ENCODE measurements at places on chromosomes 16 and 17. TPM values are rescaled to one million over a fixed set of nuclear protein-coding genes. Genes with fewer than 3 reads are reported as not detected.

- DNase-seq = no peak
These were observed 4.4 kb downstream of the SERPINF2 start for GRCh38 chr17:1746975-1747543.

GRCh38 chr16:69741951-69742904 is 12.5 kb downstream of the NOB1 start:
- no peak for DNase-seq

Gene MEFV
- not detected for total RNA-seq

DNA sequence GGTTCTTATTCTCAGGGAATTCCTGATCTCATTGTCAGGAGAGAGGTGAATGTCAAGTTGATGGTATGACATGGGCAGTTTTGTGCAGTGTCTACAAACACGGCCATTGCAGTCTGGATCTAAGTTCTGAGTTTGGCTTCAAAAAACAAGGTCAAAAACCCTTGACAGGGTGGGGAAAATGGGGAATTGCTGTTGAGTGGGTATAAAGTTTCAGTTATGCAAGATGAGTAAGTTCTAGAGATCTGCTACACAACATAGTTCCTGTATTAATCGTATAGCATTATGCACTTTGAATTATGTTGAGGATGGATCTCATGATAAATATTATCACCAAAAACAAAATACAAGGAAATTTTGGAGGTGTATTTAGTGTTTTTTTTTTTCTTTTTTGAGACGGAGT is 36.6 kb upstream of the CARMIL2 start:
- no peak for DNase-seq

Gene MYLK3
- total RNA-seq = 0.97 TPM

DNA sequence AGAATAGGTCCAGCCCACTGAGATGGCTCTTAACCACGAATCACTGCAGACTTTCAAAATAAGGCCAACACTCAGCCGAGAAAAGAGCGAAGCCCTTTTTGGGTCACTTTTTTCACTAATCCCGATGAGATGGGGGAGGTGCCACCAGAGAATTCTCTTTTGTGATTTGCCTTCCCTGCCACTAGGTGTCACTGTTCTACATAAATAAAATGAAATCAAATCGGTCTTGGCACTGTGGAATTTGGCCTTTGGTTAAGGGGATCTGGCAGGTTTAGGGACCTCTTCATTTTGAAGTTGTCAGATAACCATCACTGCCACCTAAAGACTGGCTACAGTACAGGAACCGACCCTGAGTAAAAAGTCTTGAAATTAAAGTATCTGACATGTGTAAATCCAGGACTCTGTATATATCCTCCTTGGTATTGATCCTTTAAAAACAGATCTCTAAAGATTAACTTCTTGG is 147.0 kb downstream of the HS3ST4 start:
- peak; percentile 73 for DNase-seq

GRCh38 chr16:84851192-84852127 is 31.7 kb downstream of the CRISPLD2 start:
- no peak for DNase-seq

GRCh38 chr16:719815-720446 is 1.0 kb upstream of the ANTKMT start:
- no peak for DNase-seq

DNA sequence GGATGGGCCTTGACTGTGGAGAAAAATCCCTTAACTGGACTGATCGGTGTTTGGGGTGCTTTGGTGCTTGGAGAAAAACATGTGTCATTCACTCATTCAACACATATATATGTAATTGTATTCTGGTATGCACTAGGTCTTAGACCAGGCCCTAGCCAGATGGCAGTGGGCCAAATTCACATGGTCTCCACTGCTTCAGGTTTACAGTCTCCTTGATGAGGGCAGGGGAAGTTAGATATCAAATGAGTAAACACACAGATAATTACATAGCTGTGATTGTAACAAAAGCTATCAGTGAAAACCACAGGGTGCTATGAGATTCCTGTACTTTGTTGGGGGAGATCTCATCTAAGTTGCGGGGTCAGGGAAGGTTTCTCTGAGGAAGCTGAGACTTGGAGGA is 78.8 kb downstream of the WWP2 start:
- DNase-seq = no peak

GRCh38 chr17:79478051-79478461 is 132.8 kb downstream of the RBFOX3 start:
- no peak for DNase-seq

GRCh38 chr16:31868164-31868563 is 5.4 kb upstream of the ZNF267 start:
- DNase-seq = no peak

Gene KRT28
- not detected for total RNA-seq

Gene TNP2
- not detected for total RNA-seq

Gene OR4D1
- total RNA-seq = not detected

Gene GLIS2
- 0.08 TPM for total RNA-seq

- no peak for DNase-seq
These were observed 4.8 kb upstream of the SEZ6 start for GRCh38 chr17:29010586-29010985.

Gene KCNAB3
- 14.3 TPM for total RNA-seq

DNA sequence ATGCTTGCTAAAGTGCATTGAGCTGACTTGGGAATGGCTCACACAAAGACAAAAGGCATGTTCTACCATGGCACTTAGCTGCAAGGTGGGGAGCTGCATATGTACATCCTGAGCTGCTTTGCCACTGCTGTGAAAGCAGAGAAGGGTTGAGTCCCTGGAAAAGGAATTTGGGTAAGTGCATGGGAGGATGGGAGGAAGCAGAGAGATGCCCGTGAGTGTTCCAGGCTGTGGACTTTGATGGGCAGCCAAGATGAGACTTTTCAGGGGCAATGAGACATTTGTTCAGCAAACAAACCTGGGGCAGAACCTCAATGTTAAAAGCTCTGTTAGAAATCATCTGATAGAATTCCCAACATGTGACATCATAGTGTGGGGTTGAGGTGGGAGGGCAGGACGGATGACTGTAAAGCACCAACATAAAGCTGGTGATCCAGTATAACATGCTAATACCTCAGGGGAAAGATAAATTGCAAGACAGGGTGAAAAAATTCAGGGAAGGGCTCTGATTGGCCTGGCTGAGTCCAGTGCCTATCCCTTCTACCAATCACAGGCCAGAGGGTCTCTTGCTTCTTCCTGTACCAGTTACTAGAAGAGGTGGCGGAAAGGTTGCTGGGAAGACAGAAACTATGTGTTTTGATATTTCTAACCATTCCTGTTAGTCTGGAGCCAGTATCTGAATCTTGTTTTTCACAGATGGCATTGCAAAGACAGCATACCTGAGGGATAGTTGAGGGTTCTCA is 163.2 kb downstream of the UTP18 start:
- DNase-seq = no peak

Gene CFAP97D1
- not detected for total RNA-seq

DNA sequence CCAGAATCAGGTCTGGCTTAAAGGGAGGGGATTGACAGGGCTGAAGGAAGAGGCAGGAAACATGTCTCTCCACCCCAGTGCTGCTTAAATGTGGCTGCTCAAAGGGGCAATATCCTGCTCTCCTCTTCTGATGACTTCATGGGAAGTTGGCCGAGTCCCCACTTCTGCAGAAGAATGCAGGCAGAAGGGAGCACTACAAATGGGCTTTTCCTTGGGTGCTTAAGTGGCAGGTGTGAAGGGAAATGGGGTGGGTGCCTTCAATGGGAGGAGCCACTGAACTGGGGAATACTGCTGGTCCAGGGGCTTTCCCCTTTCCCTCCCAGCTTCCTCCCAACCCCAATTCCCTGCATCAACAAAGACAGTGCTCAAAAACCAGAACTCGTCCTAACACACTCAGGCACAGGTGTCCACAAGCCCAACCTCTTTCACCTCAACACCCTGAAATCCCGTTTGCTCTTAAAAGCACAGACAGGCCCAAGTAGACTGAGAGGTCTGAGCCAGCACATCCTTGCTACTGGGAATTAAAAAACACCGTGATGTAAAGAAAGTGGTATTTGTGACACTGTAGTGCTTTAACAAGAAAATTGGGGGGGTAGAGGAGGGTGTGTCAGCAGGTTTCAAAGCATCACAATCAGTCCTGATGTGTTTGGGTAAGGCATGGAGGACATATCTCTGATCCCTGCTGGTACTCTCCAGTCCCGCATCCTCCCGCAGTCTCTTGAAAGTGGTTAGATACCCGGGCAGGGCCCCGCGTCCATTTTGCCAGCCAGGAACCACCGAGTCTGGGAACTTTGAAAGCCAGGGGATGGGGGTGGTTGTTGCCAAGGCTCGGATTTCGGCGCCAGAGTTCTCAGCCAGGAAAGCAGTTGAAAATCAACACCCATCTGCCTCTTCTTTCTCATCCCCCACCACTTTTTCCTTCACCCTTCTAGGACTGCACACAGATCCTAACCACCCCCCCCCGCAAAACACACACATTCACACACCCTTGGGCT is 1.6 kb downstream of the CA10 start:
- no peak for DNase-seq

GRCh38 chr17:64103391-64104364 is 26.3 kb downstream of the ERN1 start:
- peak; percentile 63 for DNase-seq

Gene DOC2B
- not detected for total RNA-seq

DNA sequence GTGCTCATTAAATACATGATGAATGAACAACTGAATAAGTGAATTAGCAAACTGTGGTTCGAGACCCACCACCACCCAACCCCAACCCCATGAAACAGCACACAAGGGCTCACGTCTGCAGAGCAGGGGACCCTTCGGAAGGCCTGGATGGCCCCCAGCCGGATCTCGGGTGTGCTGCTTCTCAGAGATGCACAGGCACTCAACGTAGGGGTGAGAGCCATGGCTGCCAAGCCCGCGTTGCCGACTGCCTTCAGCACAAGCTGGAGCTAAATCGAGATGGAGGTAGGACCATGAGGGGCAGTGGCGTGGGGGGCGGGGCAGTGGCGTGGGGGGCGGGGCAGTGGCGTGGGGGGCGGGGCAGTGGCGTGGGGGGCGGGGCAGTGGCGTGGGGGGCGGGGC is 93.2 kb downstream of the LITAF start:
- peak; percentile 37 for DNase-seq

DNA sequence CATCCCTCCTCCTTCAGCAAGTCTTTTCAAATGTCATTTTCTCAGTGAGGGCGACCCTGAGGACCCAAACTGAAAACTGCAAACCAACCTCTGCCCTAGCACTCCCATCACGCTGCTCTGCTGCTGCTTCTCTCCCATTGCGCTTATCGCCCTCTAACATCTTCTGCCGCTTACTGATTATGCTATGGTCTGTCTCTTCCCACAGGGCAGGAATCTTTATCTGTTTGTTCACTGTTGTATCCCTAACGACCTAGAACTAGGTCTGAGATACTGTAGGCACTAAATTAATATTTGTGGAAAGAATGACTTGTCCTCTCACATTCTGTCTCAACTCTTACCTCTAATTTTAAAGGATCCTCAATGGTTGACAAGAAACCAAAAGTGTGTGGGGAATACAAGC is 12.5 kb downstream of the ZSCAN32 start:
- DNase-seq = no peak

- DNase-seq = no peak
These were observed 5.4 kb upstream of the SLC5A2 start for GRCh38 chr16:31477220-31478216.

- DNase-seq = no peak
These were observed 110.7 kb upstream of the IRX3 start for GRCh38 chr16:54397190-54397835.

Gene SNX20
- 1.5 TPM for total RNA-seq

GRCh38 chr17:20189302-20189701 is 180.1 kb downstream of the SPECC1 start:
- no peak for DNase-seq

Gene TBC1D3G
- total RNA-seq = not detected

GRCh38 chr17:45955326-45955725 is 43.7 kb upstream of the STH start:
- no peak for DNase-seq

GRCh38 chr16:83589576-83589975 is 218.2 kb upstream of the HSBP1 start:
- no peak for DNase-seq

DNA sequence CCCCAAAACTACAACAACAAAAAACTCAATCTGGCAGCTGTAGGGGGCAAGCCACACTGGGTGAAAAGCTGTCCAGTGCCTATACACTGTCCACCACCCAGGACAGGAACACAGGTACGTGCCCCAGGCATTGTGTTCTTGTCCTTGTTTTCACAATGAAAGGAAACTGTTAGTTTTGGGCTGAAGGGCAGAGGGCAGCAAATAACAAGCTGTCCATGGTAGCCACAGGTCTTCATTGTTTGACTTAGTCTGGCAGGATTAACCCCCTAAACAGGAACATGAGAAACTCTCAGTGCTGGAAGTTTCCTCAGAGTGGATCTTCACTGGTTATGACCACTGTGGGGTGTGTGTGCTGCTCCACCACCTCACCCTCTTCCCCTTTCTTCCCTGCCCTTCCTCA is 224.6 kb upstream of the N4BP1 start:
- no peak for DNase-seq

- DNase-seq = no peak
These were observed 4.7 kb downstream of the RPL13 start for GRCh38 chr16:89565256-89565505.

Gene DHRS7C
- not detected for total RNA-seq

- DNase-seq = no peak
These were observed at the start of gene ERN2 for GRCh38 chr16:23712976-23713375. Gene ERN2, minus strand, starts transcription at chr16:23713222. Its CDS starts 35 bp downstream, at chr16:23713187.

Gene TEKT3
- not detected for total RNA-seq

DNA sequence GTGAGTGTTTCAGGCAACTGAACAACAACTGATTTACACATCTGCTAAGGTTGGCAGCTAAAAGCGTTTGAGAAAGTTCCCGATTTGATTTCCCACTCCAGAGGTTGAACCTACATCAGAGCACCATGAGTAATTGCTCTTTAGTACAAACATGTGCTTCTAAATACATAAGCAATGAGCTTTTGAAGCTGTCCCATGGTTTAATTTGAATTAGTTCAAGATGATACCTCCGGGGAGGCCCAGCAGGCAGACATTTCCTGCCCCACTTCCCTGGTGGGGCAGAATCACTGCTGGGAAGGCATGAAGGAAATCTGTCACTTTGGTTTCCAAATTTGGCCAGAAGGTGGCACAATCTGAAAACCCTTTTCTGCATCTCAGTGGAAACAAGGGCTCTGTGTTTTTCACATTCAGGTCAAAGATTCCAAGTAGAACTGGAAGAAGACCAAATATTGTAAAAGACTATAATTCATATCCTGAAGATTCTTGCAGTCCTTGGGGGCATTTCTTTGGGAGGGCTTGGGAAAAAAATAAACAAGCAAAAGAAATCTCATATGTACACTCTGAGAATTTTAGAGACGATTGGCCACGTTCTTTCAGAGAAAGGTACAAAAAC is 176.2 kb upstream of the FAM20A start:
- peak; percentile 71 for DNase-seq

Gene C17orf100
- 5.6 TPM for total RNA-seq

GRCh38 chr16:66859397-66860068 is 15.3 kb downstream of the CA7 start:
- DNase-seq = no peak

GRCh38 chr16:65445313-65446260 is 323.7 kb upstream of the CDH11 start:
- no peak for DNase-seq

GRCh38 chr17:17921192-17922069 is 50.8 kb downstream of the TOM1L2 start:
- DNase-seq = no peak

- no peak for DNase-seq
These were observed 413.0 kb downstream of the CPPED1 start for GRCh38 chr16:12390644-12391043.

Measured in OCI-LY7 (cell line).